ENCODE measurements at places on chromosomes 2 and 18.

DNA sequence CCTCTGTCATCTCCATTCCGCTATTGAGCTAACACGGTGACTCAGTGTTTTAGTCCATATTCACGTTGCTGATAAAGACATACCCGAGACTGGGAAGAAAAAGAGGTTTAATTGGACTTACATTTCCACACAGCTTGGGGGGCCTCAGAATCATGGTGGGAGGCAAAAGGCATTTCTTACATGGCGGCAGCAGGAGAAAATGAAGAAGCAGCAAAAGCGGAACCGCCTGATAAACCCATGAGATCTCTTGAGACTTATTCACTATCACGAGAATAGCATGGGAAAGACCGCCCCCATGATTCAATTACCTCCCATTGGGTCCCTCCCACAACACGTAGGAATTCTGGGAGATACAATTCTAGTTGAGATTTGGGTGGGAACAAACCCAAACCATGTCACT is 22.6 kb upstream of the CXXC1 start:
- peaks cover 20% of the 10 kb centered on the region for H3K27me3 ChIP-seq
- H3K36me3 ChIP-seq, result no peaks in the 10 kb centered on the region
- DNase-seq, result no peak
- H3K27ac ChIP-seq, result no peak overlapping the region
- H3K4me1 ChIP-seq, result peaks cover 20% of the 10 kb centered on the region

- peak overlapping the region; percentile 89 for H3K4me3 ChIP-seq
- DNase-seq, result no peak
- no peaks in the 10 kb centered on the region for H3K36me3 ChIP-seq
- H3K4me1 ChIP-seq, result peaks cover 13% of the 10 kb centered on the region
- H3K27ac ChIP-seq, result peak overlapping the region; percentile 60
Observed at GRCh38 chr2:110205660-110206455, 1.0 kb upstream of the NPHP1 start.

DNA sequence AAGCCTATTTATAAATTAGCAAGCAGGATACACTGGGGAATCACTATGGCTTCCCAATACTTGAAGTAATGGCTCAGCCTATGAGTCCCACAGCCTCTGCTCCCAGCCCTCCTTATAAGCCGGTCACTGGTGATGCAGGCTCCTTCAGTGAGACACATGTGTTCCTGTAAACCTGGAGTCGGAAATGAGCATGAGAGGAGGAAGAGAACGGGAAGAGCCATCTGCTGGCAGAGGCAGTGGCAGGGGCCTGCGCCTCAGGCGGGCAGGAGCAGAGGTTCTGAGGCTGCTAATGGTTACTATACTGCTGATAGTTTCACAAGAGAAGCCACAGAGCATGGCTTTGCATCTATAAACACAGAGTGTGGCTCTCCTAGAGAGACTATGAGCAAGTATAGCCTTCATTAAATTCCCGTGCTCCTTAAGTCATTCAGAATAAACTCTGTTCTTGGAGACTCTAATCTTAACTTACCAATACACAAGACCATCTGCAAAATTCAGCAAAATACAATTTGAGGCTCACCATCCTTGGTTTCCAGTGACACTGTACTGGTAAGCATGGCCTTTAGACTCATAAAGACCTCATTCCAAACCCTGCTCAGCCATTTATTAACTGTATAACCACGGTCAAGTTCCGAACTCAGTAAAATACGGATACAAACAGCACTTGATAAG is 63.3 kb downstream of the FBXO15 start:
- no peak for DNase-seq
- peaks cover 1% of the 10 kb centered on the region for H3K27me3 ChIP-seq
- H3K4me3 ChIP-seq, result no peak overlapping the region
- H3K4me1 ChIP-seq, result peaks cover 7% of the 10 kb centered on the region
- no peaks in the 10 kb centered on the region for H3K36me3 ChIP-seq

GRCh38 chr2:233091595-233092375 is 31.6 kb downstream of the INPP5D start:
- H3K4me3 ChIP-seq, result peak overlapping the region; percentile 42
- H3K27ac ChIP-seq, result peak overlapping the region; percentile 89
- H3K36me3 ChIP-seq, result peaks cover 6% of the 10 kb centered on the region

- H3K27me3 ChIP-seq, result no peaks in the 10 kb centered on the region
- no peak overlapping the region for H3K27ac ChIP-seq
- H3K4me3 ChIP-seq, result no peak overlapping the region
- no peaks in the 10 kb centered on the region for H3K36me3 ChIP-seq
- no peak for DNase-seq
Observed at GRCh38 chr2:45212953-45213635, 203.8 kb upstream of the SIX2 start.

- H3K36me3 ChIP-seq, result peaks cover 5% of the 10 kb centered on the region
- no peak overlapping the region for H3K27ac ChIP-seq
- no peak for DNase-seq
Observed at GRCh38 chr2:10253596-10254372, 48.9 kb upstream of the HPCAL1 start.

DNA sequence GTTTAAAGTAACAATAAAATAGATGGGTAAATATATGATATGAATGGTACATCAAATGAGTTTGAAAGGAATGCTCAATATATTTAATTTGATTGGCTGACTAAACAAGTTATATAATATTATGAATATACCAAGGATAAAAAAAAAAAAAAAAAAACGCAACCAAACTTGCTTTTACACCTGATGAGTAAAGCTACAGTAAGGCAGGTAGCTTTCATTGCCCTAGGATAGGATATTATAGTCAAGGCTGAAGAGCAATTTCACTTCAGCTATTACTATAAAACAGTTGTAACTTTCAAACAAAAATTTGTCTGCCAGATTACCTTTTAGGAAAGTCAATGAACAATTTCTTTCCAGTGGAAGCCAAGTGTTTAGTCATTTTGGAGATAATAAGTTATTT is 56.8 kb upstream of the PEX13 start:
- DNase-seq, result no peak
- peaks cover 32% of the 10 kb centered on the region for H3K36me3 ChIP-seq
- no peak overlapping the region for H3K4me3 ChIP-seq

DNA sequence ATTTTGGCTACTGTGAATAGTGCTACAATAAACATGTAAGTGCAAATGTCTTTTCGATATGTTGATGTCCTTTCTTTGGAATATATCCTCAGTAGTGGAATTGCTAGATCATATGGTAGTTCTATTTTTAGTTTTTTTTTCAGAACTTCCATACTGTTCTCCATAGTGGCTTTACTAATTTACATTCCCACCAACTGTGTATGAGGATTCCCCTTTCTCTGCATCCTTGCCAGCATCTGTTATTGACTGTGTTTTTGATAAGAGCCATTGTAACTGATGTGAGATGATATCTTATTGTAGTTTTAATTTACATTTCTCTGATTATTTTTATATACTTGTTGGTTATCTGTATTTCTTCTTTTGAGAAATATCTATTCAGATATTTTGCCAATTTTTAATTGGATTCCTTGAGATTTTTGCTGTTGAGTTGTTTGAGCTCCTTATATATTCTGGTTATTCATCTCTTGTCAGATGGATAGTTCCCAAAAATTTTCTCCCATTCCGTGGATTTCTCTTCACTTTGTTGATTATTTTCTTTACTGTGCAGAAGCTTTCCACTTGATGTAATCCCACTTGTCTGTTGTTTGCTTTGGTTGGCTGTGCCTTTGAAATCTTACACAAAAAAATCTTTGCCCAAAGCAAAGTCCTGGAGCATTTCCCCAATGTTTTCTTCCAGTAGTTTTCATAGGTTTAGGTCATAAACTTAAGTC is 532.3 kb downstream of the PID1 start:
- H3K27ac ChIP-seq, result no peak overlapping the region
- no peak overlapping the region for H3K4me3 ChIP-seq
- H3K27me3 ChIP-seq, result no peaks in the 10 kb centered on the region
- peaks cover 4% of the 10 kb centered on the region for H3K36me3 ChIP-seq
- no peaks in the 10 kb centered on the region for H3K4me1 ChIP-seq

DNA sequence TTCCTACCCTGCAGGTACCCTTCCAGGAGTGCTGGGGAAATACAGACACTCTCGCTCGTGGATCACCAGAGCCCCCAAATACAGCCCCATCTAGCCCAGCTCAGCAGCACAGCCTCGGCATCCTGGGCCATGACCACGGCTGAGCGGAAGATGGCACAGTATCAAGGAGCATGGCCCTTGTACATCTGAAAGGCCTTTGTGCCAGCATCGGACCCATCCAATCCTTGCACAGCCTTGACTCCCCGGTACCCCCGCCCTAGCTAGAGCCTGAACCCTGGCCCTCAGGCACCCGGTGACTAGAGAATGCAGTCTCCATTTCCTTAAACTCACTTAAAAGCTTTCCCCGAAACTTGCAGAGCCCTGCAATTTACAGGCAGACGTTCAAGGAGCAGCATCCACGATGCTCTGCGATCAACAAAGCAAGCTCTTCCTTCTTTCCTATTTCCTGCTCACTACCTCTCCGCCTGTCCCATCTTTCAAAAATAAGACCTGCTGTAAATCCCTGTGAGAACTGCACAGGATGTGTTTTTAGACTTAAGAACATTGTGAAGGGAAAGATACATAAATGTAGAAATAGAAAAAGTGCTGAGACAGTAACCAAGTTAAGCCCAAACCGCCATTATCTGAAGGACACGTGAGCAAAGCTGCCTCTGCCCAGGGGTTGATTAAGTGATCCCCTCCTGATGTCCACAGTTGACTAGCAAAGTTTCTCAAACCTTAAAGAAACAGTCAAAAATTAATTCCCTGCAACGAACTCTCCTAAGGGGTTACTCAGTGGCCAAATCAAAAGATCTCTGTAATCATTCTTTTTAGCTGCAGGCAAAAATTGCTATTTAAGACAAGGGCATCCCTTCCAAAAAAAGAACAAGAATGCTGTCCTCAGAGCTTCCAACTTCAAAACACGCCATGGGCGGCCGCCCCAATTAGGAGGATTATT is 48.5 kb downstream of the ZNF516 start:
- peaks cover 67% of the 10 kb centered on the region for H3K4me1 ChIP-seq

- peaks cover 6% of the 10 kb centered on the region for H3K27me3 ChIP-seq
- no peaks in the 10 kb centered on the region for H3K36me3 ChIP-seq
- no peak overlapping the region for H3K27ac ChIP-seq
- no peaks in the 10 kb centered on the region for H3K4me1 ChIP-seq
- DNase-seq, result no peak
Observed at GRCh38 chr2:95330794-95331338, 33.7 kb downstream of the KCNIP3 start.

GRCh38 chr2:133956434-133956935 is 297.4 kb upstream of the MGAT5 start:
- H3K36me3 ChIP-seq, result no peaks in the 10 kb centered on the region
- H3K4me3 ChIP-seq, result no peak overlapping the region
- no peak for DNase-seq
- H3K4me1 ChIP-seq, result no peaks in the 10 kb centered on the region

DNA sequence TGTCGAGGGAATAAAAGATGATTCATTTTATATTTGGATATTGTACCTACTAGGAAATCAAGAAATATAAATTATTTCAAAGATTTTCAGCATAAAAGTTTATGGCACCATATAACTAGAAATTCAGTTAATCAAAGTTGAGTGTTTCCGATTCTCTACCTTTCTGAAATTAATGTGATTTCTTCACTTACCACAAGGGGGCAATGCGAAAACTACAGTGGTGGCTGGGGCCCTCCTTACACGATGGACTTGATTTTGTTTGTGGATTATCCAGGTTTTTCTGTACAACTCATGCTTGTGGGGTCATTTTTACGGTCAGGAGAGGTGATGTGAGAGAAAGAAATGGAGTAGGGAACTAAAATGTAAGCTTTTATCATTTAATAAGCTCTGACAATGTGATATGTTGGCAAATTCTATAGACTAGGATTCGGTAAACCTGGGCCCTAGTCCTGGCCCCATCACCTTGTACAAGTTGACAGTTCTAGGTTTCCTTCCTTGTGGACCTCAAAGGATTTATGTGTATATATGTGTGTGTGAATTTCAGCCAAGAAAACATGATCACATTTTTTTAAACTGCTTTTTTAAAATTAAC is 47.6 kb downstream of the G6PC2 start:
- H3K4me1 ChIP-seq, result no peaks in the 10 kb centered on the region
- no peak overlapping the region for H3K4me3 ChIP-seq
- H3K27me3 ChIP-seq, result peaks cover 7% of the 10 kb centered on the region

- H3K27me3 ChIP-seq, result peaks cover 3% of the 10 kb centered on the region
- H3K36me3 ChIP-seq, result no peaks in the 10 kb centered on the region
- H3K4me3 ChIP-seq, result no peak overlapping the region
Observed at GRCh38 chr2:17093712-17094111, 424.5 kb downstream of the RAD51AP2 start.

- no peaks in the 10 kb centered on the region for H3K36me3 ChIP-seq
- H3K4me3 ChIP-seq, result no peak overlapping the region
- no peak overlapping the region for H3K27ac ChIP-seq
- no peaks in the 10 kb centered on the region for H3K4me1 ChIP-seq
- DNase-seq, result no peak
Observed at GRCh38 chr18:9642799-9643462, 28.6 kb upstream of the PPP4R1 start.

GRCh38 chr2:151302879-151303278 is 13.4 kb upstream of the NMI start:
- no peak overlapping the region for H3K27ac ChIP-seq
- no peak overlapping the region for H3K4me3 ChIP-seq
- no peaks in the 10 kb centered on the region for H3K4me1 ChIP-seq
- no peak for DNase-seq

DNA sequence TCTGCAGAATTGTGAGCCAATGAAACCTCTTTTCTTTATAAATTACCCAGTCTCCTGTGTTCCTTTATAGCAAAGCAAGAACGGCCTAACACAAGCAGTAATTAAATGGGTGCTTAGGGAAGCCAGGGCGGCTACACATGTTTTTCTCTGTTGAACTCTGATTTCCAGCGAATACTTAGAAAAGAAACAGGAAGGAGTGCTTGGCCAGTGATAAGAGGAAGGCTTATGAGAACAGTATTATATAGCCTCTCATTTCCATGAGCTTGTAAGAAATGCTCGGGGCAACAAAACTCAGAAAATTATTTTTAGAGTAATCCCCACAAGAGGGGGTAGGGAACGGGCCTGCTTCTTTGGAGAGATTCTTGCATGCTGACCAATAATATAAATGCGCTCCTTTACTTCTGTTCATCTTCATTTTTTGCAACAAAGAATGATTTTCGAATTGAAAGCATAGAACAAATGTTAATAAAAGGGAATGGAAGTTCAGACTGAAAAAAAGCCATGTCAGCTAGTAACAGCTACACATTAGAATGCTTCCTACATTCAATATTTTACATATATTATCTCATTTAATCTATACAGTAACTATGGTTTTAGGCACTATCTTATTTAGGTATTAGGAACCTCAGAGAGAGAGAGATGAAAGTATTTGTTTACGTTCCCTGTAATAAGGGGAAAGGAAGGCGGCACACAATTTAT is 49.7 kb upstream of the CCDC85A start:
- no peak overlapping the region for H3K4me3 ChIP-seq
- H3K27me3 ChIP-seq, result no peaks in the 10 kb centered on the region
- DNase-seq, result no peak
- no peak overlapping the region for H3K27ac ChIP-seq
- H3K36me3 ChIP-seq, result no peaks in the 10 kb centered on the region
